Activated naive CD4-positive, alpha-beta T cell (primary cell): ENCODE measurements at places on chromosomes 5 and 9.

- no peak for DNase-seq
Observed at GRCh38 chr5:52469835-52470234, 317.9 kb upstream of the ITGA1 start.

DNA sequence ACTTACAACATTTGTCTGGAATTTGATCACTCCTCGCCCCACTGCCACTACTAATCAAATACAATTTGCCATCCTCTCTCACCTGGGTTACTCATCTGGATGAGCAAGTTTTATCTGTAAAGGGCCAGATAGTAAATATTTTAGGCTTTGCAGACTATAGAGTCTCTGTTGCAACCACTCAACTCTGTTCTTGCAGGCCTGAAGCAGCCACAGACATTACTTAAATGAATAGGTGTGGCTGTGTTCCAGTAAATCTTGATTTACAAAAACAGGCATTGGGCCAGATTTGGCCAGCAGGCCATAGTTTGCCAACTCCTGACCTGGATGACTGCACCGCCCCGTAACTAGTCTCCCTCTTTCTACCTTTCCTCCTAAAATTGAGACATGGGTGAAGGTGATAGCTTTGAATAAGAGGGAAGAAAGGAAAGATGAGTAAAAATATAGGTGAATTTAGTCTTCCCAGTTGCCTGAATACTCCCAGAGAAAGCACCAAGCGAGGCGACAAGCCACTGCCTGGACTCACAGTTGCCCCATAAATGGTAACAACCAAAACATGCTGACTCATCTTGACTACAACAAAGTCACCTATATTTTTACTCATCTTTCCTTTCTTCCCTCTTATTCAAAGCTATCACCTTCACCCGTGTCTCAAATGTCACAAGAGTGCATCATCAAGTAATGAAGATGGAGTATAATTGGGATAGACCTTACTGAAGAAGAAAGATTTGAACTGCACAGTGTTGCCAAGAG lies 32.5 kb upstream of the SCAMP1 start:
- no peak for DNase-seq

GRCh38 chr5:114634967-114635901 lies 273.4 kb downstream of the KCNN2 start:
- DNase-seq, result no peak

DNA sequence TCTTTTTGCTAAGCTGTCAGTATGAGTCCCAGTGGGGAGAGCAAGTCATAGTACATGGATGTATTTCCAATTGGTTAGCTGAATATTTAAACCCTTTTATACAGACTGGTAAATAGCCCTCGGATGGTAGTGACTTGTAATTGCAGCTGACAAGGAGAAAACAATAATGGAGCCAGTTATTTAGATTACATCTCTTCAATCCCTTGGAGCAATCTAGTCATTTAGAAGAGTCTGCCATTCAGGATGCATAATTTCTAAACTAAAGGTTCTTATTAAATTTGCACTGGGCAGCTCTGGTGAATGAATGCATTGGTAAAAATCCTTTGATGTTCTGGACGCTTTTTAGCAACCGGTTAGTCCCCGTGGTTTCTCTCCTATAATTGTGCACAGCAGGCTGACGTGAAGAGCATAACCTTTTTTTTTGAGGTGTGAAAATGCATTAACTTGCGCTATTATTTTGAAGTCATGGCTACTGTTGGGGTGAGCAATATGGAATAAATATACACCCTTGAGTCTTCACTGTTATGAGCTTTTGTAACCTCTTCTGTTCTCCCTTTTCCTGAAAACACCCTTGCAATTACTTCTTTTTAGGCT lies 158.6 kb upstream of the CD180 start:
- no peak for DNase-seq

DNA sequence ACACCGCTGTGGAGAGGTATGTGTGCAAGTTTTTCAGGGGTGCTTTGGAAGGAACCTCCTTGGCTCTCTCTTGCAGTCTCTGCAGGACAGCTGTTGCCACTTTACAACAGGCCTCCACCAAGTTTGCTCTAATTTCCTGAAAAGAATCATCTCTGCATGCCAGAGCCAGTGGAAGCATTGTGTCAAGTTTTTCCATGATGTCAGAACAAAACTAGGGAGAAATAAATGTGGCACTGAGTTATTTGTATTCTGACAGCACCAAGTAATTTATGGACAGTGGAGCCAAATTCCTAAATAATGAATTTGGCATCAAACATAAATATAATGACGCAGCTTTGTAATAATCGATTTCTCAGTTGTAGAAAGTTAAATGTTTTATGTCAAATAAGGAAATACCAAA lies 146.9 kb downstream of the KIAA0825 start:
- no peak for DNase-seq

- no peak for DNase-seq
Observed at GRCh38 chr5:6595405-6595804, 37.4 kb downstream of the NSUN2 start.

DNA sequence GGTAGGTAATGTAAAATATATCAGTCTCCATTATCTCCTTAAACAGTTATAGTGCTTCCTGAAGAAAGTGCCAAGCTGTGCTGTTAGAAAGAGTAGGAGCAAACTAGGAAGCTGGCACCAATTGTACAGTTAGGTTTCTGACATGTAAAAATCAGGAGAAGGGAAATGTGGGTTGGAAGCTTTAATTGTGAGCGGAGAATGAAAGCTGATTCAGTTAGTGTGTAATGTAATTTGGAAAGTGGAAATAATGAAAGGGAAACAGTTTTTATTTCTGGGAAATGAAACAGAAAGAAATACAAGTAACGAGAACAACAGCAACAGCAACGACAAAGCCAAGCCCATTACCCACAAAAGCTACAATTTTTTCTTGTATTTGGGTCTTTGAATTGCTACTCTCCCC lies 48.8 kb upstream of the JAK2 start:
- no peak for DNase-seq

DNA sequence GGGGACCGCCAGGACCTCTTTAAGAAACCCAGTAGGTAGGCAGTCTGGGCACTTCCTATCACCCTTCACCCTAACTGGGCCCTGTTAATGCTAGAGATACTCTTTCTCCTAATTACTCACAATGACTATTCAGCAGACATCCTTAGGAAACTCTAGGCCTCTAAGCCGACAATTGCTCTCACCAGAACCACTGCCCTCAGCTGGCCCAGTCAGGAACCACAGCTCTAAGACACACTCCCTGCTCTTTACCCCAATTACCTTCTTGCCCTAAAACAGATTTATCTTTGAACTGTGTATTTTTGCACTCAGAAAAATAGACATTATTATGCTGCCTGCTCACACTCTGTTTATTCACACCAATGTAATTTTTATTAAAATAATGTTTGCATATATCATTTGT lies 432.6 kb upstream of the SLC30A5 start:
- no peak for DNase-seq

DNA sequence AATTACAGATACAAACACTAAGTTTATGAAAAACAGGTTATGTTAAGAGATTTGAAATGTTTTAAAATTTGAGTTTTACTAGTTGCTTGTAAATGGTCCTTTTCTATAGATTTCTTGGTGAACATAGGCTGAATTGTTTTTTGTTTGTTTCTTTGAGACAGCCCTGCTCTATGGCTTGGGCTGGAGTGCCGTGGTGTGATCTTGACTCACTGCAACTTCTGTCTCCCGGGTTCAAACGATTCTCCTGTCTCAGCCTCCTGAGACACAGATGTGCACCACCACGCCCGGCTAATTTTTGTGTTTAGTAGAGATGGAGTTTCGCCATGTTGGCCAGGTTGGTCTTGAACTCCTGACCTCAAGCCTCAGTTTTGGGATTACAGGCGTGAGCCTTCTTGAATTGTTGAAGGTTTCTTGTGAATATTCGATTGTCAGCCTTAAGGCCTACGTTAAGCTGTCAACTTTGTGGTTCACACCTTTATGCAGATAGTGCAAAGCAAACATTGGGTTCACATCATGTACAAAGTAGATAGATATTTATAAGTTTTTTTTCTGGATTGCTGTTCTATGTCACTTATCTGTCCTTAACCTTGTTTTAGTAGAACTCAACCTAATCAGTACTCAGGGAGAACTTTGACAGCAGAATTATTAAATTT lies 26.2 kb downstream of the UHRF2 start:
- DNase-seq, result no peak

- no peak for DNase-seq
Observed at GRCh38 chr5:163993126-163993525, 487.7 kb downstream of the MAT2B start.

DNA sequence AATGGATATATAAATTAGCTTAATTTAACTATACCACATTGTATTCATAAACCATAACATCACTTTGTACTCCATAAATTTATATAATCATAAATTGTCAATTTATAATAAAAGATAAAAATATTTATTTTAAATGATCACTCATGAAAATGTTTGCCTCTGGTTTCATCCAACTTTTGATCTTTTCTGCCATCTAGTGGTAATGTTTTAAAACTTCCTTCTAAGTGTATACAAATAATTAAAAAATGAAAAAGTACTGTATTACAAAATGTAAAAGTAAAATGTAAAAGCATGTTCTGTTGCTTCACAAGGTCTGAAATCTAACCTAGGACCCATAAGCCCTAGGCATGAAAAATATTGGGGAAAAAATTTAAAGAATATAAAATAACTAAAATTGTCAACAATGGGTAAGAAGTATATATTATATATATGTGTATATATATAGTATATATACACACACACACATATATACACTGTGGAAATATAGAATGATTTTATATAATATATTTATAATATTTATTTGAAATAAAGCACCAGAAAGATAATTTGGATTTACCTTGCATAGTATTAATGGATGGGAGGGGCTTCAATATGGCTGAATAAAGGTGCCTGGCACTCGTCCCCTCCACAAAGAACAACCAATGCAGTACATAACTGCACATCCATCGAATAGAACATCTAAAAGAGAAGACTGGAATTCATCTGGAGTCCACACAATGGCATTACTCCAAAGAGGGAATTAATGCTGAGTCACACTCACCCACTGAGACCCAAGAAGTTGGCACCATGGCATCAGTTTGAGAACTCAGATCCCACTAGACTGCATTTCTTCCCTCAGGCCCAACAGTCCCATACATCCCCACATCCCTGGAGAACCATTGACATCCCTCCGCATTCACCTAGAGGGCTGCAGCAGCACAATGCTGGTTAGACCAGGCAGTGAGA lies 32.5 kb downstream of the ANXA1 start:
- DNase-seq, result no peak

- no peak for DNase-seq
Observed at GRCh38 chr5:4802044-4802443, 338.1 kb upstream of the ADAMTS16 start.

- DNase-seq, result no peak
Observed at GRCh38 chr5:171954721-171955120, 51.7 kb downstream of the FBXW11 start.

DNA sequence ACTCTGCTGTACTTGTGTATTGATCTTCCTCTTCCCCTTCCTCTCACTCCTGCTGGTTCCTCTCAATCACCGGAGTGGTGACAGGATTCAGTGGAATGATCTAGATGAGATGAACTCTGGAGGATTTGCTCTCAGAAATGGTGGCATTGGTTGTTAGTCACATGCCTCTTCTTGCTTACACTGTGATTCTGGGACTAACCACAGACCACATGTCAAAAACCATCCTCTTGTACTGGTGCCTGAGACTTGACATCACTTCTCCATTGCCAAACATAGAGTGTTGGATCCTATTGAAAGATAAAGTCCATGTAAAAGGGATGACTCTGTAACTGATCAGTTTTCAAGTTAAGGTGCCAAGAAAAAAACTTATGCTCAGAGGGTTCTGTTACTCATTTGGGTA lies 506.5 kb downstream of the DMAC1 start:
- no peak for DNase-seq

DNA sequence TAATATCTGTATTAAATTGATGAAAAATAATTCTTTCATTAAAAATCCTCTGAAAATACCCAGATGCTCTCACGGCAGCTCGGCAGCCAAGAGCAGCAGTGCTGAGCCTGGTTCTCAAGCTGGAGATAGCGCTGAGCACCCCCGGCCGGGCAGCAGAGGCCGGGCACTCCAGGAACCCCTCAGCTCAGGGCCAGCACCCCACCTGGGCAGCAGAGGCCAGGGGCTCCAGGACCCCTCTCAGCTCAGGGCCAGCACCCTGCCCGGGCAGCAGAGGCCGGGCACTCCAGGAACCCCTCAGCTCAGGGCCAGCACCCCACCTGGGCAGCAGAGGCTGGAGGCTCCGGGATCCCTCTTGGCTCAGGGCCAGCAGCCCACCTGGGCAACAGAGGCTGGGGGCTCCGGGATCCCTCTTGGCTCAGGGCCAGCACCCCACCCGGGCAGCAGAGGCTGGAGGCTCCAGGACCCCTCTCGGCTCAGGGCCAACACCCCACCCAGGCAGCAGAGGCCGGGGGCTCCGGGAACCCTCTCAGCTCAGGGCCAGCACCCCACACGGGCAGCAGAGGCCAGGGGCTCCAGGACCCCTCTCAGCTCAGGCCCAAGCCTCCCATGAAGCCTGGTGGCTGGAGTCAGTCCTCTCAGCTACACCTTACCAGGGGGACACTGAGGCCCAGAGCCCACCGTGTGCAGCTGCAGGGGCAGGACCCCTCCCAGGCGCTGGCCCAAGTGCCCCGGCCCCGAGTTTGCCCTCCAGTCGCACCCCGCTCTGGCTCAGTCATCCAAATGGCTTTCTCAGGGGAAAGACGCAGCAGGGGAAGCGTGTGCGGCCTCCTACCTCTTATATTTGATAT lies 21.7 kb downstream of the CLPTM1L start:
- no peak for DNase-seq

- DNase-seq, result no peak
Observed at GRCh38 chr5:33834334-33834733, 57.5 kb downstream of the ADAMTS12 start.

DNA sequence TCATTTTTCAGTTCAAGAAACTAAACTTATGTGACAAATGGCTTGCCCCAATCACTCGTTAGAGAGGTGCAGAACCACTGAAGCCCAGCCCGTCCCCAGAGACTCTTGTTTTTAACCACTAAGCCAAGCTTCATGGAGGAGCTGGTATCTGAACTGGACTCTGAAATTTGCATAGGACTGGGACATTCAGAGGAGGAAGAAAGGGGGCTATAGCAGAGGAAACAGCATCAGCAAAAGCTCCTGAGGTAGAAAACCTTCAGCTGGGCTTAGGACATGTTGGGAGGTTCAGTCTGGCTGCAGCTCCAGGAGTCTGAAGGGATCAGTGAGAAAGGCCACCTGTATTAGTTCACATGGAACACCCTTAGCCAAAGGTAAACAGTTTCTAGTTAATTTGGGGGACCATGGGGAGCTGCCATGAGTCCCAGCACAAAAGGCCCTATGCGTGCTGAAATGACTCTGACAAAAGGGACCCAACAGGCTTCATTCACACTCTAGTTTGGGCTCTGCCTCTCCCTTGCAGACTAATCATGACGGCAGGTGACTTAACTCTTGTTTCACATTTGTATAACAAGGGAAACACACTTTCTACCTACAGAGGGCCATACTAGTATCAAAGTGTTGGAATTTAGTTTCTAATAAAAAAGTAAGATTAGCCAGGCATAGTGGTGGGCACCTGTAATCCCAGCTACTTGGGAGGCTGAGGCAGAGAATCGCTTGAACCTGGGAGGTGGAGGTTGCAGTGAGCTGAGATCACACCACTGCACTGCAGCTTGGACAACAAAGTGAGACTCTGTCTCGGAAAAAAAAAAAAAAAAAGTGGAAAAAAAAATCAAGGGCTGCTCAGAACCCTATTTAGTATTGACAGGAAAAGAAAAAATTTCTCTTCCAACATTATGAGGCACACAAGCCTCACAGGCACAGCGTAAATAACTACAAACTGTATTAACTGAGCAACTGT lies 10.2 kb downstream of the FBXO10 start:
- no peak for DNase-seq
